Heart right ventricle (tissue), 16 donors: ENCODE measurements at places on chromosomes 7 and 10.

GRCh38 chr10:54585572-54585971 is 215.5 kb downstream of the PCDH15 start:
- no peak for DNase-seq

GRCh38 chr10:115604627-115605026 is 511.5 kb downstream of the ATRNL1 start:
- no peak for DNase-seq

DNA sequence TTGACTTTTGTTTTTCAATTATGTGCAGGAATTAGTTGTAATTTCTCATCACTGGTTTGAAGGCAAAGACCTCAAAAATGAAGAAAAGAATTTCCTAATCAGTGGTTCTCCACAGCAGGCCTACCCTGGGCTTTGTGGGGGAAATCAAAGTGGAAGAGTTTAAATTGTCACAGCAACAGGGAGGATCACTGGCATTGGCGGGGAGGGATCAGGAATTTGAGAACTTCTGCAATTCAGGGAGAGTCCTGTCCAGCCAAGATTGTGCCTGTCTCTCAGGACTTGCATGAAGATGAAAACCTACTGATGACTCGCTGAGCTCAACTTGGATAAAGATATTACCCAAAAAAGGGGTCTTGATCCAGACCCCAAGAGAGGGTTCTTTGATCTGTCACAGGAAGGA is 70.1 kb downstream of the HACD1 start:
- DNase-seq, result no peak

GRCh38 chr7:121924269-121925186 is 51.6 kb downstream of the PTPRZ1 start:
- DNase-seq, result no peak

DNA sequence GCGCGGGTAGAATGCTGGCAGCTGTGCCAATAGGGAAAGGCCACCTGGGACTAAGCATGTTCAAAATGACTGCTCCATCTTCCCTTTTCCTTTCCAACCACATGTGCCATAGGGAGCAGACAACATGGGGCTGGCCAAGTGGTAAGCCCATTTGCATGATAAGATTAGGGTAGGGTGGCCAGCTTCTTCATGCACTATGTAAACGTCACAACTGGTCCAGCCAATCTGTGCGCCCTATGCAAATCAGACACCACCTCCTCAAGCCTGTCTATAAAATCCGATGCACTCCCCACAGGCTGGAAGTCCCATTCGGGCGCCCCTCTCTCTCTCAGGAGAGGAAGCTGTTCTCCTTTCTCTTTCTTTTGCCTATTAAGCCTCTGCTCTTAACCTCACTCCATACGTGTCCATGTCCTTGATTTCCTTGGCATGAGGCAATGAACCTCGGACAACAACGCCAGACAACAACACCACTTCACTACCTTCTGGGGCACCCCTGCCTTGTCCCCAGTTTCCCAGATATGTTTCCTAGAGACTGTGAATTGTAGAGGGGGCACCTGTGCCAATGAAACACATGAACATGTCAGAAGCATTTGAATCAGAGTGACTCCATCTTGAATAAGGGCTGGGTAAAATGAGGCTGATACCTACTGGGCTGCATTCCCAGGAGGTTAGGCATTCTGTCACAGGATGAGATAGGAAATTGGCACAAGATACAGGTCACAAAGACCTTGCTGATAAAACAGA is 19.1 kb upstream of the EXOC6 start:
- DNase-seq, result no peak

DNA sequence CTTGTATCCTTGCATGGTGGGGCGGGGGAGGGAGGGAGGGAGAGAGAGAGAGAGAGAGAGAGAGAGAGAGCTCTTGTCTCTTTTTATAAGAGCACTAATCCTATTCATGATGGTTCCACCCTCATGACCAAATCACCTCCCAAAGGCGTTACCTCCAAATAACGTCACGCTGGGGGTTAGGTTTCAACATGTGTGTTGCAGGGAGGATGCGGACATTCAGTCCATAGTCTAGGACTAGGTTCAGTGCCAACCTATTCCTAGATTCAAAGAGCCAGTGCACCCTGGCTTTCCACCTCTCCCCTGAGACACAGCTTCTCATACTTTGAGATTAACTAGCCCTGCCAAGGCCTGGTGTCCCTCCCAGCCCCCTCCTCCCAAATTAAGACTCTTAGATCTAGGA is 123.0 kb downstream of the GRK5 start:
- no peak for DNase-seq

- no peak for DNase-seq
Measured at GRCh38 chr7:22942191-22942590, 71.7 kb downstream of the HYCC1 start.

DNA sequence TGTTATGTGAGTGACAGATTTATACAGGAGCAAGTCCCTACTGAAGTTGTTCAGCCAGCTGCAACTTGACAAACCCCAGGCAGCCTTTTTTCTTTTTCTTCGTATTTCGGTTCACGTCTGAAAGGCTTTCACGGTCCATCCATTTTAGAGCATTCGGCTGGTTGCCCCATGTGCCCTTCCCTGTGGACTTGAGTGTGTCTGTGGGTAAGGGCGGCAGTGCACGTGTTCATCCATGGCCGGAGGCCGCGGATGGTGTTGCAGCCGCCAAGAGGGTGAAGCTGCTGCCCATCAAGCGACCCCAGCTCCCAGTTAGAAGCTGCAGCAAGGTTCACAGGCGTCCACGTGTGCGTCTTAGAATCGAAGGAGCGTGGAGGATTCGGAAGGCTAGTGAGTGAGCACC is 35.9 kb downstream of the PPP2R2D start:
- no peak for DNase-seq

DNA sequence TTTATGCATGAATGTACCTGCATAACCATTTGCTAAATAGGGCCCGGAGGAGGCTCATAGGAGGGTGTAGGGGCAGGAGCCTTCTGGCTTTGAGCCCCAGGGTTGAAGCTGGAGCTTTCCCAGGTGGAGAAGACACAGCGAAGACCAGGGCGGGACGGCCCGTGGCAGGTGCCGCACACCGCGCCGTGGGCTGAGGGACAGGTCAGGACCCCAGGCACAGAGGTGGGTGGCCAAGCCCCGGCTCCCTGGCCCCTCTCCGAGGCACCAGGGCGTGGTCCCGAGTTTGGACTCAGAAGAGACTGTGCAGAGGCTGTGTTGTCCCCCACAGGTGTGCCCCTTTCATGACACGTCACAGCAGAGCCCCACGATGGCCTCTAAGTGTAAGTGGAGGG is 56.5 kb downstream of the PWWP2B start:
- no peak for DNase-seq

DNA sequence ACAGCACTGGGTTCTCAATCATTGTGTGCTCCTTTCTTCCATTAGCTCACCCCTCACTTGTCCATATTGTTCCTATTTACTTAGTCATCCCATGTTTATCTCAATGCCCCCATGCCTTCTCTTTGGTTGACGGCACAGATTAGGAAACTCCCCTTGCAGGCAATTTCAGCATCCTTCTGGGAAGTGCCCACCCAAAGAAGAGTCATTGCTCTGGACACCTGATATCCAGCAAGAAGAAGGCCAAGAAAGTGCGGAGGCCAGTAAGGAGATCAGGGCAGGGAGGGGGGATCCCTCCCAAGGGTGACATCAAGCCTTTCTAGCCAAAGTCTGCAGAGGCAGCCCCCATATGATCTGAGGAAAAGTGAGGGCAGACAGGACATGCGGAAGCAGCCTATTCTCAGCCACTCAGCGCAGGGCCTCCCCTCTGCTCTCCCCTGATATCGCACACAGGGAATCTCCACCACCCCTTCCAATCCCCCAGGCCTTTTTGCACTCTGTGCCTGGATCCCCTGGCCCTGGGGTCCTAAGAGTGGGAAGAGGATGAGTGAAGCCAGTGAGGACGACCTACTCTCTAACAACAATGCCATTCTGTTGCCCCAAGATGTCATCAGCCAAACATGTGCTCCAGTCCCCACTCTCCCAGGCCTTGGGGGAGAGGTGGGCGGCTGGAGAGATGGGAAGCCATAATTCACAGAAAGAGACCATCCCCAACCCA is 1.8 kb downstream of the TRPV6 start:
- DNase-seq, result no peak

- no peak for DNase-seq
Measured at GRCh38 chr7:7489546-7489945, 46.1 kb downstream of the COL28A1 start.

- DNase-seq, result no peak
Measured at GRCh38 chr7:22548313-22548712, 48.3 kb upstream of the STEAP1B start.

DNA sequence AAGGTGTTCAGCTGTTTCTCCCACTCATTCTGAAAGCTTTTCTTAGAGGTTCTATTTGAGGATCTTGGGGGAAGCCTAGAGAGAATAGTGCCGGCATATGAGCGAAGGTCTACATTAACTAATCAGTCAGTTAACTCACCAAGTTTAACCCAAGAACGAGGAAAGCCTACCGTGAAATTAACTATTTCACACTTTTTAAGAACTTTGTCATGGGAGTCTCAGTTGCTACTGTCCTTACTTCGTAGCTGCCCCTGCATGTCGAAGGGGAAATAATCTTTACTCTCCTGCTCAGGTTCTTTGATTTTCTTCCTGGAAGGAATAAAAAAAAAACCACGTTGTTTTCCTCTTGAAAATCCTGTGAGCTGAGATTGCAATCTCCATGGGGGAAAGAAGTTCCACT is 115.1 kb downstream of the FRMD4A start:
- DNase-seq, result no peak

- DNase-seq, result no peak
Measured at GRCh38 chr7:3277604-3278572, 23.2 kb upstream of the SDK1 start.

- DNase-seq, result no peak
Measured at GRCh38 chr7:93265220-93265619, 33.1 kb downstream of the VPS50 start.

- DNase-seq, result peak; percentile 28
Measured at GRCh38 chr7:7969306-7970236, 975 bp downstream of the GLCCI1 start.

DNA sequence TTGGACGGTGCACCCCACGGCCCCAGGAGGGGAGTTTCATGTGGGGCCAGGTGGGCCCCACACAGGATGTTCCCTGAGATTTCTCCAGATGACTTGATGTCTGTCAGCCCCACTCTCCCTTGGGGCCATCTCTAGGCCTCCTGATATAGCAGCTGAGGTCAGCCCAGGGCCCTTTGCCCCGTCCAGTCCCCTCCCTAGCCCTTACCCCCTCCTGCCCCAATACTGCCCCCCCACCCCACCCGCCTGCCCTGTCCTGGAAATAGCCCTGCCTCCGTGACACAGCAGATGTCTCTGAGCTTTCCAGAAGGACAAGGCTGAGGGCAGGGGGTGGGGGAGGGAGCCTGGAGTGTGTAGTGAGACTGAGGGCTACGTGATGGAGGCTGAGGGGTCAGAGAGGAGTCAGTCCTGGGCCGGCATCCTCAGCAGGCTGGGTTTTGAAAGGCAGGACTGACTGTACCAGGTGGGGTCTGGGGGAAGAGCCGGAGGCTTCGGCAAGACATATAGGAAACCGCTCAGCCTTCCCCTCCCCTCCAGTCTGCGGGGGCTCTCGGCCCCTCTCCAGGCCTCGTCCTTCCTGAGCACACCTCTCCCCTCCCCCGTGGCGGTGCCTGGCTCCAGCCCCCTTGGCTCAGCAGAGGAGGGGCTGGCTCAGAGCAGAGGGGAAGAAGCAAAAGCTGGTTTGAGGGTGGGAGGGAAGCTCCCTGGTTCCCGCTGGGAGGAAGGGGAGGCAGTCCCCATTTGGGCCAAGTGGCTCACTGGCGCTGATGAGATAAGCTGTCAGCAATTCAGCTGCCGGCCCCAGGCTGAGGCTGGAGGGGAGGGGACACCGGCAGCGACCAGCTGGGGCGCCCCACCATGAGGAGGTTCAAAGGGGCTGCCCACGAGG is 2.0 kb downstream of the FLNC start:
- peak; percentile 66 for DNase-seq

DNA sequence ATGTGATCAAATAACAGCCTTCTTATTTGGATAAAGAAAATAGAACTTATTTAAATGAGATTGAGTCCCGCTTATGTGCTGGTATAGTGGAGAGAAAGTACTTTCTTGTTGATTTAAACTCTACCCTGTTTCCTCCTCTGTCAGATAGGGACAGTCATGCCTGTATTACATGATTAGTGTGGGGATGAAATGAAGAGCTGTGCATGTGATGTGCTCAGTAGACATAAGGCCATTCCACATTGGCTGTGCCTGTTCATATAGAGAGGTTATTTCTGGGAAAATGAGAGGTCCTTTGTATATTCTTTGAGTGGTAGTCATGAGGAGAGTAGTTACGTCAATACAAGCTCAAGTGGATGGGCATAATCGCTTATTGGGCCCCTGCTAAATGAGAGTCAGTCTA is 5.7 kb downstream of the MTURN start:
- DNase-seq, result no peak

DNA sequence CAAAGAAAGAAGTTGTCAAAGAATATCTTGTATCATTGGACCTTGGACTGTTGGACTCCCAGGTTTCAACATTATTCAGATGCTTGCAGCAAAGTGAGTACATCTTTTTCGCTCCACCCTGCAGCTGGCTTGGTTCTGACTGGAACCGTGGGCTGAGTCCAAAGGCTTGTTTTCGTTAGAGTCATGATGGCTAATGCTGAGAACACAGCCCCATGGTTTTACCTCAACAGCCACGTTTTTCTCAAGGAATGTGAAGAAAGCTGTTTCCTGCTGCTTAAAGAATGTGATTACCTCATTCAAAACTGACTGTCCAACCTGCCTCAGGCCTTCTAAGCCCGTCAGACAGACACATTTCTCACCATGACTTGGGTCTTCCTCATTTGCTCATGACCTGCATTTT is 69.5 kb downstream of the STEAP1B start:
- DNase-seq, result no peak

DNA sequence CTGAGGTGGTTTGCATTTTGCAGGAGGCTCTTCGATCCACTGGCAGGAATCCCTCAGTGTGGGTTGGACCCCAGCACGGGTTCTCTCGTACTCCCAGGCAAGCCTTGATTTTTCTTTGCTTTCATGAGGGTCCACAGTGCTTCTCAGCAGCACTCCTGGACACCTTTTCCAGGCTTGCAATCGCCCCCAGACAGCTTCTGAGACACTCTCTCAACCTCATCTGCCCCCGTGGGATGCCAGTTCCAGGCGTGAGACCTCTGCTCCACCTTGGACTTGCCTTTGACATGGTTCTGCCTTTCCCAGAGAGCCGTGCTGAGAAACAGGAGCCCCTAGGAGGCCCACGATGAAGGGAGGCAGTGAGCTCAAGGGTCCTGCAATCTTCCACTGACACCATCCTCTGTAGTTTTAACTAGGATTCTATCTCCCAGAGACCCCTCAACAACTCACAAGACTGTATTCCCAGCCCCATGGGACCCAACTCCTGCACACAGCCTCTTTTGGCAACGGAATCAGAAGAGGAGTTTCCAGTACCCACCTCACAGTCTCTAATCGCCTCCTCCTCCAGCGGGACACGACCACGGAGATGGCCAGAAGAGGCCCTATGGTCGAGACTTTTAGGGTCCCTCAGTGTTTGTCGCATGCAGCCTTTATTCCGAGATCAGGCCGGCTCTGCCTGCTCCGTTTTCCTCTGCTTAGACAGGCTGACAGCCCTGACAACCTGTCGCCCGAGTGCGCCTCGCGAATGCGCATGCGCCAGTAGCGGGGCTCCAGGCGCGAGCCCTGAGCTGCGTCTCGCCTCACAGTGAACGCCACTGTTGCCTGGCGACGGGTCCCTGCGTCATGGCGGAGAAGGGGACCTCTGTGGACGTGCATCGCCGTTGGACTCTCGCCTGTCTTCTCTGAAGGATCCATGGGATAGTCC is 26.0 kb upstream of the ZNF273 start:
- peak; percentile 71 for DNase-seq

- no peak for DNase-seq
Measured at GRCh38 chr10:78416031-78417011, 382.7 kb downstream of the RPS24 start.
